ENCODE measurements at places on chromosomes 6 and 20.

- DNase-seq: no peak
These were observed 1729.5 kb downstream of the GRIK2 start for GRCh38 chr6:103122766-103123601.

- DNase-seq: no peak
These were observed 315.7 kb upstream of the EPHA7 start for GRCh38 chr6:93735099-93735498.

GRCh38 chr20:57389695-57390603 is 1.2 kb upstream of the RBM38 start:
- DNase-seq: peak; percentile 88

GRCh38 chr6:108690326-108691049 is 129.8 kb downstream of the FOXO3 start:
- DNase-seq: no peak

- no peak for DNase-seq
These were observed 322.7 kb upstream of the NOX3 start for GRCh38 chr6:155778336-155778735.

DNA sequence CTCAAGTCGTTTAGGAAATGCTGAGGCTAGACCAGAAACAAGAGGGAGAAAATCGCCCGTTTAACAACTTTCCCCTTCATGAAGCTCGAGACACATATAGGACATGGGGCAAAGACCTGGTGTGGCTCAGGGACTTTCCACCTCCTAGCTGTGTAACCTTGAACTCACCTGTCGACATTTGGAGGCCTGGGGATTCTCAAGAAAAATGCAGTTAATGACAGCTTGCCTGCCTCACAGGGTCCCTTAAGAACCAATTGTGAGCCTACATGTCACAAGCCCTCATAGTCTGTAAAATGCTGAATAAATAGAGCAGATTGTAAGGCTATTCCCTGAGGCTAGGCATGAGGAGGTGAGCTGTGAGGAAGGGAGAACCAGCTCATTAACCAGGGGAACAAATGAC is 35.1 kb downstream of the MGME1 start:
- DNase-seq: no peak

GRCh38 chr6:169074526-169074925 is 179.1 kb downstream of the THBS2 start:
- DNase-seq: no peak

DNA sequence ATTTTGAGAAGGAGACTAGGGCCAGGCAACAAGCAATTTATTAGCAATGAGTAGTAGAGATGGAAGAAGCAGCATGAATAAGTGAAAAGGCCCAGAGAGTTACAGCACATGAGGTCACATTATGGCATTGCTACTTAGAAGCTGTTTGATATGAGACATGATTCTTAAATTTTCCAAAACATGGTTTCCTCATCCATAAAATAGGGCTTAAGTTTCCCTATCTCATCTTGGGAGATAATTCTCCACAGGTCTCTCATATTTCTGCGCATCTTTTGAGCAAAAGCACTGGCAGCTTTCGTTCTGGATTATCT is 656.1 kb downstream of the EPHA7 start:
- DNase-seq: no peak

GRCh38 chr6:84422380-84422968 is 195.0 kb upstream of the CEP162 start:
- DNase-seq: no peak

- DNase-seq: no peak
These were observed 132.3 kb downstream of the PXDC1 start for GRCh38 chr6:3619201-3619600.

GRCh38 chr20:4090756-4091489 is 75.6 kb upstream of the RNF24 start:
- DNase-seq: peak; percentile 39

DNA sequence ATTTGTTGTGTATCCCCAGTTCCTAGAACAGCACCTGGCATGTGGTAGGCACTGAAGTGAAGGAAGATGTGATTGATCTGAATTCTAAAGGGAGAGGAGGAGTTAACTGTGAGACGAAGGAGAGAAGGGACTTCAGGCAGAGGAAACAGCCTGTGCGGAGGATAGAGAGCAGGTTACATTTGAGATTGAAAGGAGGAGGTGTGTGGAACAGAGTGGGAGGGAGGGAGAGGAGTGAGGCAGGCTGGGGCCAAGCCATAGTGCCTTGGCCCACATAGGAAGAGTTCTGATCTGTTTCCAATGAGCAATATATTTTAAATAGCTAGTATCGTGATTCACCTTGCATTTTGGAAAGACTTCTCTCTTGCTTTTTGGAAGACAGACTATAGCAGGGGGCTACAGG is 13.9 kb upstream of the MROH8 start:
- DNase-seq: no peak

DNA sequence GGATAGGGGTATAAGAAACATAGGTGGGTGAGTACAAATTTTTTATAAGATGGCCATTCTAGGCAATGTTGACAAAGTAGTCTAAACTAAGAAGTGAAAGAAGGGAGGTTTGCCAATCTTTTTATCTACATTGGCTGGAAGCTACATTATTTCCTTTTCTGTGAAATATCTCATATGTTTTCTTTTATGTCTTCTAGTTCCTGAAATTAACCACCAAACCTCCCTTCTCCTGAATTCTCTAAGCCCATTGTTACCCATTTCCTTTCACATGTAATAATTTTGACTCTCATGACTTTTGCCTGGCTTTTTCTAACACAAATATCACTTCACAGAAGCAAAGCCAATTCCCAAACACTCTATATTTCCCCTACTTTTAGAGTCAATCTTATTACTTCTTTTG is 496.2 kb upstream of the JAG1 start:
- DNase-seq: no peak

- no peak for DNase-seq
These were observed 24.0 kb downstream of the JAG1 start for GRCh38 chr20:10649797-10650160.

DNA sequence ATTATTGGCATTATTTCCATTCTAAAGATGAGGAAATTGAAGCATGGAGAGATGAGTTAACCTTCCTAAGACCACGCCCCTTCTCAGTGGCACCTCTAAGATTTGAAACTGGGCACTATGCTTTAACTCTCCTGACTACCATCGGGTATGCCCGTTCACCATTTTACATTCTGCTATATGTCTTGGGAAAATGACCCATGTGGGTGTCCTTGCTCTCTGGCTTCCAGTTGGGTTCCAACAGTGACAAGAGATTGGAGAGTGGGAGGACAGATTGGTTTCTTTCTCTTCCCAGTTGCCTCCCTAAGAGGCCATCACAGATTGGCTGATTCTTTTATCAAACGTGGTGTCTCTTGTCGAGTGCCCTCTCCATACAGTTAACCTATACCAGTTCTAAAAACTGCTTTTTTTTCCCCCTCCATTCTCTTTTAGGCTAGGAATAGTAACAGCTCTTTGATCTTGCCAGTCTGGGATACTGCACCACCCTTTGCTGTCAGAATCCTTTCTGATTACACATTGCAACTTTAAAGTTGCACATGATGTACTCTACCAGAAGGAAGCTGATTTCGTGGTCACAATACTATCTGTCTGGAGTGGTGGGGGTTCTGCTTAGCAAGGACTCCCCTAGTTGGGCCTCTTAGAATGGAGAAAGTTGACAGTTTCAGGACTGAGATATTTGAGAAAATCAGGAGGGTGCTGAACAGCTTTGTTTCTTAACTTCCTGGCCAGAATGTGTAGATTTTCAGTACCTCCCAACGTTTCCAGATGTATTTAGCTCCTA is 88.0 kb upstream of the ELOVL5 start:
- DNase-seq: no peak

DNA sequence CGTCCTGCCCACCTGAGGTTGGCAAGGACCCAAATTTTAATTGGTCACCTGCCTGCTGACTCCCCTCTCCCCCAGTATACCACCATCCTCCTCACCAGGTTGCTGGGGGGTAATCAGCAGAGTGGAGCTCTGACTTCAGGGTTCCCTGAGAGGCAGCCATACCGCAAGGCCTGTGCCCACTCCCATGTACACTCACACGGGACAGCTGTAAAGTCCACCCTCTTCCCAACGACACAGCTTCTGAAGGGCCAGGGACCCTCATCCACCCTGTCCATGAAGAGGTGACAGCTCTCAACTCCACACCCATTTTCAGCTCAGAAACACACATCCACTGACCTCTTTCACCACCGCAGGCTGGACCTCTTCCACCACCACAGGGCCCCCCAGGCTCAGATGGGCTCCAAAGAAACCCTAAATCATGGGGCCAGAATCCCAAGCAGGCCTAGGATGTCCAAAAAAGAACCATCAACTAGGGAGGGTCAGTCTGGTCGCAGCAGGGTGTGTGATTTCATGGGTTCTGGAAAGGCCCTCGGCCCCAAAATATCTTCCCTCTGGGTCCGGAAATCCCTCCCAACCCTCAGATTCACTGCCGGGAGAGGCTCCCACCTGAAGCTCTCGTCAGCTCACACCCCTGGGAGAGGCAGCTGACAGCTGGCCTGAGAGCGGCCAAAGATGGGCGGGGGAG is 30.0 kb downstream of the TFEB start:
- DNase-seq: no peak

- DNase-seq: no peak
These were observed 552.3 kb upstream of the CITED2 start for GRCh38 chr6:139926711-139927110.

DNA sequence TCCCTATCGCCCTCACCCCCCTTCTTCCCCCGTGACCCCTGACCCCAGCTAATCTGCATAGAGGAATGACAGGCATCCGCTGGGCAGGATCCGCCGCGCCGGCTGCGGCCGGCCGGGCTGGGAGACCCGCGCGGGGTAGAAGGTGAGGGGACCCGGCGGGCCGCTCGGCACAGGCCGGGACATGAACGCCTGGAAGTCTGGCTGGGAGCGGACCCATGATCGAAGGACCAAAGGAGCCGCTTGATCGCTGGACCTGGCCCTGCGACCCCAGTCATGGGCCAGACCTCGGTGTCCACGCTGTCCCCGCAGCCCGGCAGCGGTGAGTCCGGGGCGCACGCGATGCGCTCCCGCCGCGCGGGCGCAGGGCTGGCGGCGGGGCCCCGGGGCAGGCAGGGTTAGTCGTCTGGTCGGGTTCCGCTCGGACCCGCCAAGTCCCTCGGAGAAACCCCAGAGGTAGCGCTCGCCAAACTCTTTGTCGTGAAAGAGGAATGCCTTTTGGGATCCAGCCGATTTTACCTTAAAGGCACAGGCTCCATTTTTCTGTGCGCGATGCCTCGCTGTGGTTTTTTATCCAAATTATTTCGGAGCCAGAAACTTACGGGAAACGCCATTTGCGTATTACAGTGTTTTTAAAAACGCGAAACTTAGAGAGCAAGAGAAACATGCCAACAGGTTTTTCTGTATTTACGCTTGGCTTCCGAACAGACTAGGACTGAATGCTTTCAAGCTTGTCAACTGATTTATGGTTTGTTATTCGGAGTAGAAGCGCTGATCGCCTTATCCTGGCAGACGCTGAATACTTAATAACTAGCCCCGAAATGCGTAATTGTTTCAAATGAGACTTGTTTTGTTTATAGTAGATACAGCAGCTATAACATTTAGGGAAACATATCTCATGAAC is at the start of gene PHACTR2:
PHACTR2 (plus strand) TSS at position 75 of the 901 bp plus-strand sequence; CDS start at position 274, 199 bp downstream.
- no peak for DNase-seq

DNA sequence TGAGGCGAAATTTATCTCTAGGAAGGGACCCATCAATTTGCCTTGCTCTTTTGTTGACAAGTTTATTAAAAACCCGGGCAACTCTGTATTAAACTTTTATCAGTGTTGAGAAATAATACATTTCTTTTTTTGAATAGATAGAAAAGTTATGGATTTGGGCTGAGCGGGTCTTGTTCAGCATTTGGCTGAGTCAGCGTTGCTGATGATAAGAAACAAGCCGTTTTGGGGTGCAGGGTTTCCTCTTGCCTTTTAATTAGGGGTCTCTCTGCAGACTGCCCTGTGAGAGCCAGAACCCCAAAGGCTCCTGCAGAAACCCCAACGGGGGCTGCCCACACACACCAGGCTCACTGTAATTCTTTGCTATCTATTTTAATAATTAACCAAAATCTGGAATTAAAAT is 82.1 kb upstream of the SLCO4A1 start:
- DNase-seq: no peak

DNA sequence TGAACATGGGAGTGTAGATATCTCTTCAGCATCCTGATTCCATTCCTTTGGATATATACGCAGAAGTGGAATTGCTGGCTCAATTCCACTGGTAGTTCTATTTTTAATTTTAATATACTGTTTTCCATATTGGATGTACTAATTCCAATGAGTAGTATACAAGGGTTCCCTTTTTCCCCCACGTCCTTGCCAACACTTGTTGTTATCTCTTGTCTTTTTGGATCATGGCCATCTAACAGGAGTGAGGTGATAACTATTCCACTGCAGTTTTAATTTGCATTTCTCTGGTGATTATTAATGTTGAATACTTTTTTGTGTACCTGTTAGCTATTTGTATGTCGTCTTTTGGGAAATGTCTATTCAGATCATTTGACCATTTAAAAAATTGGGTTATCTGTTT is 91.5 kb downstream of the ZFAND3 start:
- DNase-seq: no peak

DNA sequence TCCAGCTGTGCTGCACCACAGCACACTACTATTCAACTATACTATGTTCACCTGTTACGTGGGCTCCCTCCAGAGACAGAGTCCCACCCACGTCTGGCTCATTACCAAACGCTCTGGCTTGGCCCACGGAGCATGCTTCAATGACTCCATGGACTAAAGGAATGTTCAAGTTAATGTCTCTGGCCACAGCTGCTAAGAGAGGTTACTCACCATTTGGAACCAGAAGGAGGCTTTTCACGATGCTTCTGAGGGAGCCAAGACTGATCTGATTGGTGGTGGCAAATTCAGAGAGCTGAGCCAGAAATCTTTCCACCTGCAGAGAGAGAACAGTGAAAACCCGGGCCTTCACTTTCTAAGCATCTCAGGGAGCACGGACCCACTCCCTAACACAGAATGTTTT is 15.6 kb downstream of the COMMD7 start:
- no peak for DNase-seq

DNA sequence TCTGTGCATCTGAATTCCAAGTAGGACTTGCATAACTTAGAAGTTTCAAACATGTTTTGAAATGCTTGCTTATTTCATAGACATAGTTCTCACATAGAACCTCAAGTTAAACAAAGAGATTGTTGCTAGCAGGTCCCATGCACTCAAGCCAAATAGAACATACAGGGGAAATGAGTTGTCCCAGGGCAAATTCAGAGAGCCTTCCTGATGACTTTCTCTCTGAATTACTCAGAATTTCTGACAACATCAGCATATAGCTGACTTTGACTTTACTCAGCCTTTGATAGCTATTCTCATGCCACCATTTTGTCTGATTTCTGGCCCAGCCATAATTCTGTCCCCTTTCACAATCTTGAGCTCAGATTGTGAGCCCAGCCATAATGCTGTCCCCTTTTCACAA is 333.2 kb upstream of the PLCB4 start:
- no peak for DNase-seq

GRCh38 chr20:57671662-57672061 is 38.2 kb downstream of the PMEPA1 start:
- DNase-seq: no peak

DNA sequence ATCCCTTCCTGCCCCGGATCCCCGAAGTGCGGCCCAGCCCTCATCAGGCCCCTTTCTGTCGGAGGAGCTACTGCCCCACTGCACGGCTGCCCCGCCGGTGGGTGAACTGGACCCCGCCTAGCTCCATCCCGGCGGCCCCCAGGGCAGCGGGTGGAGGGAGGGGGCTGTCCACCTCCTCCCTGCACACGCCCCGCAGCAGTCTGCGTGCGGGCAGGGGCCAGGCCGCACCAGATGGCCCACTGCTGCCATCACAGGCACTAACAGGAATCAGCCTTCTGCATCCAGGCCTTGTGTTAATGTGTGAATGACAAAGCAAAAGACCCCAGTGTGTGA is 54.9 kb upstream of the UNC93A start:
- no peak for DNase-seq

Measured in activated effector memory CD4-positive, alpha-beta T cell treated with anti-CD3 and anti-CD28 coated beads, Interleukin-2, amount 50 U/mL, for 16 hours (primary cell).